ENCODE measurements at places on chromosomes 7 and 10.

- DNase-seq, result no peak
Observed at GRCh38 chr10:63866747-63867140, 345.5 kb downstream of the REEP3 start.

DNA sequence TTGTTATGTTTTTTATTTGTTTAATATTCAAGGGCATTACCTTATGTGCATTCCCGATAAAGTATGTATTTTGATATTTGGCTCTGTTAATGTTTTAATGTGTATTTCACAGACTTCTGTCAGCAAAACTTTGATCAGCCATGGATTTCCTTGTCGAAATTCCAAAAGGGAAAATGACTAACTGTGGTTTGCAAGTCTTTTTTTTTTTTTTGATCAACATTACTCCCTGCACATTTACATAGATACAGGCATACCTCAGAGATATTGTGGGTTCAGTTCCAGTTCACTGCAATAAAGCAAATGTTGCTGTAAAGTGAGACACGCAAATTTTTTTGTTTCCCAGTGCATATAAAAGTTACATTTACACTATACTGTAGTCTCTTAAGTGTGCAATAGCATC is 351.9 kb downstream of the CXCL12 start:
- no peak for DNase-seq

- no peak for DNase-seq
Observed at GRCh38 chr10:58994226-58995057, 182.0 kb upstream of the PHYHIPL start.

DNA sequence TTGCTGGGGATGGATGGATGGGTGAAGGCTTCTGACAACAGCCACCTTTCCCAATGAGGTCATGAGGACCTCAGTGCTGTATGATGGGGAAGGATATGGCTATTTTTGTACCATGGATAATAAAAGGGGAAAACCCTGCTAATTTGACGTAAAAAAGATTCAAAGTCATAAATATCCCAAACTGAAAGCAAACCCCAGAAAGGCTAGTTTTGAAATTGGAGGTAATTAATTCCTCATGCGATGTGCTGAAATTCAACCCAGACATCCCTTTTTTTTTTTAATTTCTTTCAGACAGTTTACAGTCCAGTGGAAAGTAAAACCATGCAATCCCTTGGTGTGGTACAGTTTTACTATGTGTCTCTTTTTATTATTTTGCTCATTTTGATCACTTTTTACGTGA is 254.5 kb upstream of the BMPER start:
- no peak for DNase-seq
